ENCODE measurements at places on chromosomes 2 and 18.

- no peak for DNase-seq
These were observed 6.7 kb upstream of the IL1B start for GRCh38 chr2:112843288-112843687.

- no peak for DNase-seq
These were observed 6.1 kb downstream of the TGIF1 start for GRCh38 chr18:3455907-3456685.

GRCh38 chr18:26940744-26941398, 75.4 kb upstream of the AQP4 start:
- no peak for DNase-seq

- no peak for DNase-seq
These were observed 8.0 kb downstream of the HAAO start for GRCh38 chr2:42784204-42784880.

DNA sequence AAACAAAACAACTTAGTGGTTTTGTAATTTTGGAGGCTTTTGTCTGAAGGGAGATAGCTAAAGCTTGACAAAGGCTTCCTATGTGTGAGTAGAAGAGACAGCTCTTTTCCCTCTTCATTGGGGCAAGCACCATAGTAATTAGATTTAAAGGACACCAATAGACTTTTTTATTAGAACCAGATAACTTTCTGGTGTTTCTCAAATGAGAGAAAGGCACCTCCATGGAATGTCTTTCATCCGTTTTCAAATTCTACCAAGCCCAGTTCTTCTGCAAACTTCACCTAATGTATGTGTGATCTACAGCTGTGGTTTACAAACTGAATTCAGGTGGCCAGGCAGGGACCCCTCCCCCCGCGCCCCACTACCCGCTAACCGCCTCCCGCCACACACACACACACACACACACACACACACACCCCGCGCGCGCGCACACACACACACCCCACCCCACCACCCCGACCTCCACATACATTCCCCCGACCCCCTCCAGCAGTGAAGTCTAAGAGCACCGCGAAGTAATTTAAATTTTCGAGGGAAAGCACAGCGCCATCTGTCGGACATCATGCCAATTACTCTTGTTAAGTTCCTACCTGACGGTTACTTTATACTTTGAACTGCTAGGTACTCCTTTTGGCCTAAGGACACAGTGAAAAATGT, 31.6 kb upstream of the PPP1R1C start:
- peak; percentile 80 for DNase-seq

DNA sequence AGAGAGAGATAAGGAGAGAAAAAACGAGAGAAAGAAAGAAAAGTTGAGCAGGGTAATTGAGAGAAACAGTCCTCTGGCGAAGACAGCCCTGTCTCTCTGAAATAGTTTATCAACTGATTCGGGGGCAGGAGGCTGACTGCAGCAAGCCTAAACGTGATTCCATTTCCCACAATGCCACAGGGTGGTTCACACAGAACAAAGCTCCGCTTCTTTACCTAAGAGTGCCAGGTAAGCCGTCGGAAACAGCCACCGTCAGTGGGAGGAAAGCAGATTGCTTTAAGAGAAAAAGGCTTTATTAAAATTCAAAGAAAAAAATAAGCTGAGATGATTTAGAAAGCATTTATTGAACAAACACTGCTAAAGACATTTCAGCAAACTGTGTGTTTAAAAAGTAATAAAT, 271.4 kb upstream of the POU3F3 start:
- DNase-seq, result no peak

- DNase-seq, result no peak
These were observed 7.1 kb downstream of the ECEL1 start for GRCh38 chr2:232480201-232481190.

DNA sequence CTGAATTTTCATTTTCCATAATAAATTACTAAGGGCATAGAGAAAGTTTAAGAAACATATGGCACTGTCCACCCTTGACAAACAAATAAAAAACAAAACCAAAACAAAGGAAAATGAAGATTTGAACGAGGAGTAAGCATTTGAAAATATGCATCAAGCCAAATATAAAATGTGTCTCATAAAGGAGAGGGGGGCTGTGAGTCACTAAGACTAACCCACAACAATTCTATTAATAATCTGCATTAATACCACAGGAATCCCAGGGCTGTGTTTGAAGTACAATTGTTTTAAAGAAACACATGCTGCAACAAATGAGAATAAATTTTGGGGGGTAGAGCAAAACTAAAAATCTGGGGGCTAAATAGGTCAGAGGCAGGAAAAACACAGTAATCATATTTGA, 53.8 kb upstream of the STK17B start:
- no peak for DNase-seq

- DNase-seq, result peak; percentile 24
These were observed 22.1 kb upstream of the COL6A3 start for GRCh38 chr2:237435844-237436587.

DNA sequence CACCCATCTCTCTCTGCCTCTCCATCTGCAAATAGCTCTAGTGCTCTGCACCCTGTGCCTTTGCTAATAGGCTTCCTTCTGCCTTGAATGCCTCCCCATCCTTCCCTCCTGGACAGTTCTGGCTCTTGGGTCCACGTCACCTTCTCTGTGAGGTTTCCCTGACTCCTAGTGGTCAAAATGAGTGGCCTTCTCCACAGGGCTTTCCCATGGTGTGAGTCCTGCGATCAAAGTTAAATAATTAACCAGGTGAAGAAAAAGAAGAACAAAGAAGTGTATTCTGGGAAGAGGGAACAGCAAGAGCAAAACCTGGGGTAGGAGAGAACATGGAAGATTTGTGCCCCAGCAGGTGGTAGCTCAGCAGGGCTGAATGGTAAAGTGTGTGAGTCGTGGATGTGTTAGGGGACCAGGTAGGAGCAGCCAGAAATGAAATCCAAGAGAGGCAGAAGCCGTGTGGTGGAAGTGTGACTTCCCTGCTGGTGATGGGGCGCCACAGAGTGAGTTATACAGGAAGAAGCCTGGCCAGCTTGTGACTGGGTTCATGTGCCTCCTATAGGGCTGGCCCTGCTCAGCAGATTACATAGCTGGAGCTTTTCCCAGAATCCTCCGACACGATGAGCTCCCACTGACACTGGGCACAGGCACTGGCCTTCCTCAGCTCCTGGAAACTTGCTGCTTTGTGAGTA, 93.8 kb upstream of the LDAH start:
- DNase-seq, result no peak

- no peak for DNase-seq
These were observed 163.5 kb upstream of the DNMT3A start for GRCh38 chr2:25505182-25505581.

- DNase-seq, result no peak
These were observed 1.5 kb downstream of the CNRIP1 start for GRCh38 chr2:68317971-68318913.

Measured in activated CD4-positive, alpha-beta T cell treated with anti-CD3 and anti-CD28 coated beads for 36 hours (primary cell).